Activated T-cell treated with anti-CD3 and anti-CD28 coated beads for 4 hours (primary cell): ENCODE measurements at places on chromosomes 16 and 17.

DNA sequence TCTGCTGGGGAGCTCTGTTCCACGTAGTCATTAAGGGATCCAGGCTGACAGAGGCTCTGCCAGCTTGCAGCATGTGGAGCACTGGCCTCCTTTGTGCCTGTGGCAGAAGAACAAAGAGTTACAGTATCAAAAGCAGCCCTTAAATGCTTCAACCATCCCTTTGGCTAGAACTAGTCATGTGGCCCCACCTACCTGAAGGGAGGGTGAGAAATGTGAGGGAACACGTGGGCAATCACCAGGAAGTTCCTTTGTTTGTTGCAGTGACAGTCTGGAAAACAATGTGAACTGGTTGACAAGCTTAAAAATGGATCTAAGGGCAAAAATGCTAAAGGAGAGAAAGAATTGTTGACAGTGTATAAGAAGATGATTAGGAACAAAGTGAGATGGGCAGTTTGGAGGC lies 290.4 kb upstream of the HSBP1 start:
- no peak for DNase-seq

- no peak for DNase-seq
Measured at GRCh38 chr16:55444754-55445485, 34.1 kb upstream of the MMP2 start.

DNA sequence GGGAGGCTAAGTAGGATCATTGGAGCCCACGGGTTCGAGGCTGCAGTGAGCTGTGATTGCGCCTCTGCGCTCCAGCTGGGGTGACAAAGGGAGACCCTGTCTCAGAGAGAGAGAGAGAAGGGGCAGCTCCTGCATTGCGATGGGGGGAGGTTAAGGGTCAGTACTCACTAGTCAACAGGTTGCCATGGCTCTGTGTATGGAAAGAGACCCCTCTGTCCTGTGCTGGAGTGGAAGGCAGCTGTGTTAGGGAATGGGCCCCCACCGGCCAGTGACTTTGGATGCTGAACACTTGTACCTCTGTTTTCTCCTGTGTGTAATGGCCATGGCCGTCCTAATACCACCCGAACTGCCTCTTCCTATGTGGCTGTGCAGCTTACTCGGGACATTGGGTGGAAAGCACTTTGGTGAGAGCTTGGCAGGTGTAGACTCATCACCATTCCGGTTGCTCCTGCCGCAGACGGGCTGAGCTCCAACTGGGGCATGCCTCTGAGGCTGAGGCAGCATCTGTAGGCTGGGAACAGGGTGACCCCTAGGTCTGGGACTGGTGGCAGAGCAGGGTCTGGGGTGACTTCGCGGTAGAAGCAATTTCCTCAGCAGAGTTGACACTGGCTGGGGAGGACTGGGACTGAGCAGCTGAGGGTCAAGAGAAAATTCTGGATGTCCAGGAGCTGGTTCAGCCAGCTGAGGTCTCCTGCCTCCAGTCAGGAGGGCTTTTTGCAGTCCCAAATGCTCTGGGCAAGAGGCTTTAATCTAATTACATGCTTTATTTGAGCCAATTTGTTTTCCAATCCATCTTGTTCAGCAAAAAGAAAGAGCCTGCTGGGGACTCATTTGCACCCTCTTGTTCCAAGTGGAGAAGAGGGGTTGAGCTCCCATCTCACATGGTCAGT lies 184.5 kb downstream of the NTN1 start:
- no peak for DNase-seq

DNA sequence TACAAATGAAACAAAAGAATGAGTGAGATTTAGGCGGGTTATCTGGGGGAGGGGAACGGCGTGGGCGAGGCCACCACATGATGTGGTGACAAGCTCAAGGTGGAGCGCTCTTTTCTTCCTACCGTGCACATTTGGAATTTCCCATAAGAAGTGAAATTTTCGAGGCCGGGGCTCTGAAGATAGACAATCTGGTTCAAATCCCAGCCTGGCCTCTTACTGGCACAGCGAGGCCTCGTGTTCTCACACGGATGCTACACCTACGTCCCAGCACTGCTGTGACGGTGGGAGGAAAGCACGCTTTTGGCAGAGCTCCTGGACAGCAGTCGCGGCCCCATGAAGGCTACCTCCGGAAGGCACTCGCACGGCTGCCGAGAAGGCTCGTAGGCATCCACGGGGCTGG lies 25.2 kb downstream of the ZDHHC7 start:
- DNase-seq, result no peak

GRCh38 chr17:71760062-71760720 lies 360.6 kb upstream of the SOX9 start:
- no peak for DNase-seq

GRCh38 chr16:6558126-6558525 lies 774.5 kb upstream of the RBFOX1 start:
- no peak for DNase-seq

- no peak for DNase-seq
Measured at GRCh38 chr17:16915752-16916556, 56.0 kb downstream of the TNFRSF13B start.
